B cell (primary cell): ENCODE measurements at places on chromosomes 11 and 22. TPM values are rescaled to one million over a fixed set of nuclear protein-coding genes. Genes with fewer than 3 reads are reported as not detected.

Gene C11orf97
- not detected in 2 replicates for total RNA-seq

Gene TRIM48
- not detected in 2 replicates for total RNA-seq

Gene HDHD5
- 17.7 and 23.3 TPM in 2 replicates for total RNA-seq

Gene APOBEC3B
- 7.9 and 9.8 TPM in 2 replicates for total RNA-seq

Gene RASL10A
- 4.7 and 5.6 TPM in 2 replicates for total RNA-seq

Gene CBLIF
- total RNA-seq: not detected in 2 replicates

Gene OR8J1
- total RNA-seq: not detected in 2 replicates

Gene ADAMTS8
- total RNA-seq: not detected in 2 replicates

Gene SCGB1A1
- not detected in 2 replicates for total RNA-seq

Gene LRRC4C
- total RNA-seq: 0.57 TPM in 1 of 2 replicates, not detected in the other

Gene RAB36
- 1.9 and 3.3 TPM in 2 replicates for total RNA-seq

Gene RNF169
- 27.3 and 28.4 TPM in 2 replicates for total RNA-seq

GRCh38 chr22:43222262-43222661 lies 35.3 kb upstream of the TTLL12 start:
- no peaks in the 10 kb centered on the region for H3K4me1 ChIP-seq
- no peaks in the 10 kb centered on the region for H3K36me3 ChIP-seq

- H3K27ac ChIP-seq: no peak overlapping the region
- no peak overlapping the region for H3K4me3 ChIP-seq
- H3K27me3 ChIP-seq: peaks cover 4% of the 10 kb centered on the region
- peaks cover 15% of the 10 kb centered on the region for H3K4me1 ChIP-seq
Measured at GRCh38 chr22:42430528-42431125, 1.6 kb downstream of the NFAM1 start.

- H3K27me3 ChIP-seq: no peaks in the 10 kb centered on the region
- no peak for DNase-seq
- H3K36me3 ChIP-seq: no peaks in the 10 kb centered on the region
- H3K27ac ChIP-seq: no peak overlapping the region
Measured at GRCh38 chr22:34687116-34687515, 378.8 kb upstream of the ISX start.

GRCh38 chr11:32462011-32462690 lies 26.8 kb upstream of the WT1 start:
- no peaks in the 10 kb centered on the region for H3K4me1 ChIP-seq
- H3K4me3 ChIP-seq: no peak overlapping the region
- no peak for DNase-seq
- H3K27ac ChIP-seq: no peak overlapping the region

DNA sequence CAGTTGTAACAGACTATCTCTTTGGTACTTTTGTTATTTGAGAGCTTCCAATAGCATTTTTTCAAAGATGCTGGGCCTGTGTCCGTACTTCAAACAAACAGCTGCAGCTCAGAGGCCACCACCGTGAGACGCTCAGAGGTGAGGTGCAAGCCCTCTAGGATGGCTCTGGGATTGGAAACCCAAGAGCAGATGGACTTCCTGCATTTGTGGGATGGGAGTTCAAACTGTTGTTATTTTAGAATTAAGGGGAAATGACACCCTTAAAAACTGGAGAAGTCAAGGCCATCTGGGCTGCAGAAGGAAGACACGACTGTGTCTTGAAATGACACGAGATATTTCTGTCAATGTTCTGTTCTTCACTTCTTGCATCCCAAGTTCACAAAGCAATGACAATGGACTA lies 9.2 kb upstream of the IL10RA start:
- H3K4me1 ChIP-seq: peaks cover 26% of the 10 kb centered on the region
- no peak overlapping the region for H3K27ac ChIP-seq
- H3K36me3 ChIP-seq: peaks cover 2% of the 10 kb centered on the region
- no peaks in the 10 kb centered on the region for H3K27me3 ChIP-seq
- DNase-seq: no peak
- H3K4me3 ChIP-seq: no peak overlapping the region

DNA sequence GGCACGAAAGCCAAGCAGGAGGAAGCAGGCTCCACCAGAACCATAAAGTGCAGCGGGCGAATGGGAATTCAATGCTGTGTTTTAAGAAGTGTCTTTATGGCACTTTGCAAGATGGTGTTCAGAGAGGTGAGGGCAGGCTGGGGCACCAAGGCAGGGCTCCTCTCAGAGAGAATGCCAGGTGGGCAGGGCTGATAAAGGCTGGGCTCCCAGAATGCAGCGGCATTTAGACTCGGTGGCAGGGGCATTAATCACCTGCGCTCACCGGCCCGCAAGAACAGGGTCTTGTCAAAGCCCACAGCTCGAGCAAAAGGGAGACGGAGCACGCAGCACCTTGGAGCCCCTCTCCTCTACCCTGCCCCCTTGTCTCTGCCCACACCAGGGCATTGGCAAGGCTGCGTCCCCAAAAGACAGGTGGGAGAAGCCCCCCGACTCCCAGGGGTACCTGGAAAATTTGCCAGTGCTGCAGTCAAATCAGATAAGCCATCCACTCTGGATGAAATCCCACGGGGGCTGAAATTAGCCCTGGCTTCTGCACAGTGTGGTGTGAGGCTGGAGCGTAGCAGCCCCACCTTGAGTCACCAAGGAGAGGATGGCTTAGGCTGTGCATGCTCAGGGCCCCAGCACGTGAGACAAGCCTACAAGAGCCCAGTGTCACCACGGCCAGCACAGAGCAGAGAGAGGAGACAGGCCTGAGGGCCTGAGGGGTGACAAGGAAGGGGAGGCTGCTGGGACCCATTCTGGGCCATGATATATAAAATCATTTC lies 8.1 kb downstream of the MACROD1 start:
- no peak overlapping the region for H3K4me3 ChIP-seq
- no peak for DNase-seq
- H3K4me1 ChIP-seq: no peaks in the 10 kb centered on the region
- H3K36me3 ChIP-seq: no peaks in the 10 kb centered on the region
- H3K27ac ChIP-seq: no peak overlapping the region

- no peaks in the 10 kb centered on the region for H3K27me3 ChIP-seq
- no peak for DNase-seq
- H3K27ac ChIP-seq: no peak overlapping the region
- H3K4me3 ChIP-seq: no peak overlapping the region
- H3K4me1 ChIP-seq: peaks cover 27% of the 10 kb centered on the region
- H3K36me3 ChIP-seq: peaks cover 2% of the 10 kb centered on the region
Measured at GRCh38 chr11:117010808-117011540, 87.3 kb downstream of the SIK3 start.

GRCh38 chr22:35418088-35418487 lies 18.1 kb downstream of the MCM5 start:
- no peaks in the 10 kb centered on the region for H3K27me3 ChIP-seq
- no peak overlapping the region for H3K4me3 ChIP-seq
- no peak overlapping the region for H3K27ac ChIP-seq
- H3K4me1 ChIP-seq: no peaks in the 10 kb centered on the region

DNA sequence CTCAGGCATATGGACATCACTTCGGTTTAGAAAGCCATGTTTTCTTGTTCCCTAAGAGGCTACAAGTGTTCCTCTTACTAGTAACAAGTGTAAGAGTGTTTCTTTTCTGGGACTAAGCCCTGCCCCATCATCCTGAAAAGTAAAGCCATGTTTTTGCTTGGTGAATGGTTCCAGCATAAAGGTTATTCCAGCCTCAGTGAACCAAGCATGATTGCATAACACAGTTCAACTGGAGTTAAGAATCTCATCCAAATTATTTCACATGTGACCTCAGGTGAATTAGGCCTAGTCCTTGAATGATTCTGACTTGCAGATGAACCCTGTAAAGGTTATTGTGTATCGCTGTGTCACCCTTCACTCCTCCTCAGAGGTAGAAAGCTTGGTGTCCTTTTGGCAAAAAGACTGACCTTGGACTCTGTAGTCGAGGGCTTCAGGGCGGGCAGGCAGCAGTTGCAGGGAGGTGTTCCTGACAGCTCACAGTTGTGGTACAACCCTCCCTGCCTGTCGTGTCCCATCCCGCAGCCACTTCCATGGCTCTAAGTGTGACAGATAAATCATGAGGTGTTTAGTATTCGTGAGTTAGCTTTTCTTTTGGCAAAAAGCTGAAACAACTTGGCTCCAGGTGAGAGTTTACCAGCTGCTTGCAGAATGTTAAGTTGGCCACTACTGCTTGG lies 321.8 kb downstream of the CADM1 start:
- H3K27me3 ChIP-seq: no peaks in the 10 kb centered on the region
- H3K27ac ChIP-seq: no peak overlapping the region
- H3K4me1 ChIP-seq: no peaks in the 10 kb centered on the region
- H3K4me3 ChIP-seq: no peak overlapping the region

DNA sequence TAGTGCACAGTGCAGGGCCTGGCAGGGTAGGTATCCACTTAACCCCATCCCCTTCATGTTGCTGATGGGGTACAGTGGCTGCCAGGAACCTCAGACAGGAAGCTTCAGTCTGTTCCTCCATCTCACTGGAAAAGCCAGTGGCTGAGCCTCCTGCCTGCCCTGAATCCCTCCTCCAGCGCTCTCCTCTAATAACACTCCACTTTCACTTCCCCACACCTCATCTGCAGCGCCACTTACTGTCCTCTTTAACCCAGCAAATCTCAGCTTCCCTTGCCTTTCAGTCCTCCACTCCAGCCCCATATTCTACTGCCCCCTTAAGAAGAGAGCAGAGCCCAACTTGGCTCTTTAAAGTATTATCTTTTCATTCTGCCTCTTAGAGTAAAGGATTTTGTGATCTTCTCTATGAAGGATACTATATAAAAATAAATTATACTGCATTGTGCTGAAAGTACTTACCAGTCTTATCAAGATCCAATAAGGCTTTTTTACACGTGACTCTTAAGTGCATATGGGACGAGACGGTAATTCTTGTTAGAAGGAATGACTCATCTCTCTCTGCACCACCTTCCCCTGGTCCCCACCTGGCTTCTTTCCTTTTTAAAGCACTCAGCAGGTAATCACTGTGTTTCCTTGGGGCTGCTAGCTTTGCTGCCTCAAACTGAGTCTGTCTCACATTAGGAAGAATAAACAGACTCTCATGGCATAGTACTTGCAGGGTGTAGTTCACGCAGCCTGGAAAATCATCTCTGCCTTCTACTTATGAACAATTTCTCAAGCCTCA lies 238.0 kb upstream of the NARS2 start:
- no peak overlapping the region for H3K4me3 ChIP-seq
- no peaks in the 10 kb centered on the region for H3K4me1 ChIP-seq
- no peak overlapping the region for H3K27ac ChIP-seq
- no peak for DNase-seq
- no peaks in the 10 kb centered on the region for H3K27me3 ChIP-seq

GRCh38 chr11:104997288-104997687 lies 25.7 kb downstream of the CASP5 start:
- no peak overlapping the region for H3K4me3 ChIP-seq
- DNase-seq: no peak
- no peaks in the 10 kb centered on the region for H3K36me3 ChIP-seq
- no peaks in the 10 kb centered on the region for H3K4me1 ChIP-seq

DNA sequence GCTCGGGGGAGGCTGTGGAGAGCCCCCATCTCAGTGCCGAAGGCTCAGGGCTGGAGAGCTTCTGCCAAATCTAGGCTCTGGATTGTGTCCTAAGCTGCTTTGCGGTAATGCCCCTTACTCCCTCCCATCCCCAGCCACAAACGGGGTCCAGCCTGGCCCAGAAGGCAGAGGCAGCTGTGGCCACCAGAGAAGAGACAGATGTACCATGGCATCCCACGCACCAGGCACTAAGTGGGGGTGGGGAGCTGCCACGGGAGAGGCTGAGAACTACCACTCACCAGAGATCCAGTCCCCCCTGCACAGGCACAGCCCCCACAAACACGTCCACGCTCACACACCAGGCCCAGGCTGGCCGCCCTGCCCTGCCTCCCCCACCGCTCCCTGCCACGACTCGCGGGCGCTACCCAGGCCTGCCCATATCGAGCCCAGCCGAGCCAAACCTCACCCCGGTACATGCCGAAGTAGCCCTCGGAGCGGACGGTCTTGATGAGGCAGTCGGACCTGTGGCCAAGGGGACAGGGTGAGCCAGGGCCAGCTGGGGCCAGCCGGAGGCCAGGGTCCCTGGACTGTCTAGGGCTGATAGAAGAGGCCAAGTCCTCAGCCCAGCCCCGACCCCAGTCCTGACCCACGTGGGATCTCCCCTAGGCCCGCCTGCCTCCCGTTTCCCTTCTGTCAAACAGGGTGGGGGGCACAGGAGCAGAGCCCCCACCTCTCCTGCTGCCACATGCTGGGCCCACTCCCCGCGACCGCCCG lies 3.9 kb downstream of the SLC25A22 start:
- H3K36me3 ChIP-seq: no peaks in the 10 kb centered on the region
- H3K4me1 ChIP-seq: peaks cover 22% of the 10 kb centered on the region
- H3K4me3 ChIP-seq: no peak overlapping the region
- peaks cover 13% of the 10 kb centered on the region for H3K27me3 ChIP-seq
- DNase-seq: no peak

DNA sequence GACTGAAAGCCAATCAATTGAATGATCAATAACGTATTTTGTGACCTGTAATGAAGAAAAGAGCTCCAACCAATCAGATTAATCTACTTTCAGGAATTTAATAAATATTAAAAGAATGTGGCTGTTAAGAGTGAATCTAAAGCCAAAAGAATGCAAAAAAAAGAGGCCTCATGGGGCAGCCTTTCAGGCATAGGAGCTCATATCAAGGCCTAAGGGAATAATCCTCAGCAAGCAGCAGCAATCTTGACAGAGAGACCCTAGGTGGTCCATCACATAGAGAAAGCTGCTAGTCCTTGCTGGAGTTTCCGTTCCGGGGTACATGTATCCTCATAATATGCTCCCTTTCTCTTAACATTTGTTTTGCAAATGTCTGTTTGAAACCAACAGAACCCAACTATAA lies 313.1 kb upstream of the PITPNB start:
- DNase-seq: no peak
- no peak overlapping the region for H3K27ac ChIP-seq
- H3K4me1 ChIP-seq: no peaks in the 10 kb centered on the region
- no peak overlapping the region for H3K4me3 ChIP-seq
- H3K36me3 ChIP-seq: no peaks in the 10 kb centered on the region
- H3K27me3 ChIP-seq: no peaks in the 10 kb centered on the region

- H3K27me3 ChIP-seq: no peaks in the 10 kb centered on the region
- H3K36me3 ChIP-seq: no peaks in the 10 kb centered on the region
- H3K4me1 ChIP-seq: no peaks in the 10 kb centered on the region
- no peak overlapping the region for H3K4me3 ChIP-seq
- H3K27ac ChIP-seq: no peak overlapping the region
Measured at GRCh38 chr11:133636711-133637355, 104.5 kb upstream of the OPCML start.

DNA sequence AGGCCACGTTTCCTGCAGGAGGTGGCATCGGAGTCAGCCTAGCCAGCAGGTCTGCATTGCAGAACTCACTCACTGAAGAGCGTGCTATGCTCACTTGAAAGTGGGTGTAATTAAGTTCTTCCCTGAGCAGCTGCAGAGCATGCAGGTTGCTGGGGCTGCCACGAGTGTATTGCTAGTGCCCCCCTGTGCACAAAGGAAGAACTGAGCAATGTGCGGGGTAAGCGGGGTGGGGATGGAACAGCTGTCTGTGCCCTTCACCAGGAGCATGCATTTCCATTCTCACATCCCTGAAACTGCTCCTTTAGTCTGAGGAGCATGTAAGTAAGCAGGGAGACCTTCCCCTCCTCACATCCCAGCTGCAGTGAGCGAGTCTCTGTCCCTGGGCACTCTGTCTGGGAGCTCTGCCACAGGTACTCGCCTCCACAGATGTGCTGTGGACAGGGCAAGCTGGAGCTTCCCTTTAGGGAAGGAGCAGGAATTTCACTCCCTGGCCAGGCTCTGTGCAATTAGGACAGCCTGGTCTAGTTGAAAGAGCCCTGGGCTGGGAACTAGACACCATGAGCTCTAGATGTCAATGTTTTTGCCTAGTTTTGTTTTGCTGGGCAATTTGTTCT lies 1031.8 kb downstream of the NTM start:
- no peak overlapping the region for H3K4me3 ChIP-seq
- DNase-seq: no peak
- H3K36me3 ChIP-seq: no peaks in the 10 kb centered on the region
- no peaks in the 10 kb centered on the region for H3K4me1 ChIP-seq
- no peak overlapping the region for H3K27ac ChIP-seq
